ENCODE measurements at places on chromosomes 3 and 15.

DNA sequence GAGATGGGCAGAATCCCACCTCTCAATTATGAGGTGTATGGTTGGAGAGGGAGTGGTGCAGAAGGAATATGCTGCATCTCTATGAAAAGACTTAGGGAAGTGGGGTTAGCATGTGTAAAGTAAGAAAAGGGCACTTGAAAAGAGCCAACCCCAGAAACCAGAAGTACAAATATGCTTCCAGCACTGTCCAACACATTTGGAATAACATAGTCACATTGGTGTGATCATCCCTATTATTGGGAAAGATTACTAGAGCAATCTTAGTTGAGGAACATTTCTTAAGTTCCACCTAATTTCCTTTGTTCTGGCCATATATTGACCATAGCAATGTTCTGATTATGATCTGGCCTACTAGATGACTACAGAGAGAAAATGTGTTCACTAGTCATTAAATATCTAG, 34.3 kb downstream of the HMG20A start:
- DNase-seq, result no peak

DNA sequence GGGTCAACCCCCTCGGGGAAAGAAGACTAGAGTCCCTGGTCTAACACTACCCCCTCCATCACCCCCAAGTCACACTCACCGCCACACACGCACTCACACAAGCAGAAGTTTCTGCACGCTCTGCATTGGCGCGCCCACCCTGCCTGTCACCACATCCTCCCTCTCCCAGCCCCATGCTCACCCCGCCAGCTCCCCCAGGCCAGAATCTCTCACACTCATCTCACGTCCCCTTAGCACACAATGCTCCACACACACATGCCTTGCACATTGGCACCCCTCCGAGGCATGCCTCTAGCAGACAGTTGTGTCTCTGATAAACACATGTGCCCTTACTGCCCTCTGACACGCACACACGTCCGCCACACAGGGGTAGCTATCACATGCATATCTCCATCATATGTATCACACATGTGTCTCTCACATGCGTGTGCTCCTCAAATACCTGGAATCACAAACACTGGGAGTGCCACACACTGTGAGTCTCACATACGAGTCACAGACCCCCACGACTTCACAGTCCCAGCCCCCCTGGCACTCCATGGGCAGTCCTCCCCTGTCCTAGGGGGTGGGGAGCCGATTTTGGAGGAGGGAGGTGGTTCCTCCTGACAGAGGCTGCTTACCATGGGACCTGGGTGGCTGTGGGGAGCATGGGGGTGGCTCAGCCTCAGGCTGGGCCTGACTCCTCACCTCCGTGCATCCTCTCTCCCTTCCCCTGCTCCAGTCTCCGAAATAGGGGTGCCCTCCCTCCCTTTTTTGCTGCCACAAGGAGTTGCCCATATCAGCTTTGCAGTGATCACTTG, 898 bp downstream of the FBLN2 start:
- DNase-seq, result no peak

- no peak for DNase-seq
Observed at GRCh38 chr3:184440151-184440550, 60.3 kb downstream of the CHRD start.

DNA sequence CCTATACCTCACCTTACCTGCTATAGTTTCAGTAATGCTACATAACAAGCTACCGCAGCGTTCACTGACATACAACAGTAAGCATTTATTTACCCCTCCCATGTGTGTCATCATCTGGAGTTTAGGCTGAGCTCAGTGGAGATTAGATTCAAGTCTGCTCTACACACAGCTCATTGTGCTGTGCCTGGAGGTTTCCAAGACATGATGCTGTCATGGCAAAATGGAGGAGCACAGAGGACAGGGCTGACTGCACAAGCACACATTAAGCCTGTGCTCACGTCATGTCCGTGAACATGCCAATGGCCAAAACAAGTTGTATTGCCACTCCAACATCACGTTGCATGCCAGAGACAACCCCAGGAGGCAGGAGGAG, 333.8 kb upstream of the TRIM42 start:
- no peak for DNase-seq

GRCh38 chr3:63963496-63963895, 51.3 kb upstream of the SCAANT1 start:
- DNase-seq, result no peak
